ENCODE measurements at places on chromosomes 7 and 10. TPM values are rescaled to one million over a fixed set of nuclear protein-coding genes. Genes with fewer than 3 reads are reported as not detected.
A peak's percentile ranks its signal among the peaks of the same experiment; 100 is the strongest.

The AEBP1 gene
- 81.9 TPM for total RNA-seq

The GSAP gene
- total RNA-seq: 10.5 TPM

- H3K4me3 ChIP-seq: no peak overlapping the region
- DNase-seq: peak; percentile 19
- H3K4me1 ChIP-seq: no peaks in the 10 kb centered on the region
Observed at GRCh38 chr7:98733036-98733435, 116.0 kb downstream of the NPTX2 start.

DNA sequence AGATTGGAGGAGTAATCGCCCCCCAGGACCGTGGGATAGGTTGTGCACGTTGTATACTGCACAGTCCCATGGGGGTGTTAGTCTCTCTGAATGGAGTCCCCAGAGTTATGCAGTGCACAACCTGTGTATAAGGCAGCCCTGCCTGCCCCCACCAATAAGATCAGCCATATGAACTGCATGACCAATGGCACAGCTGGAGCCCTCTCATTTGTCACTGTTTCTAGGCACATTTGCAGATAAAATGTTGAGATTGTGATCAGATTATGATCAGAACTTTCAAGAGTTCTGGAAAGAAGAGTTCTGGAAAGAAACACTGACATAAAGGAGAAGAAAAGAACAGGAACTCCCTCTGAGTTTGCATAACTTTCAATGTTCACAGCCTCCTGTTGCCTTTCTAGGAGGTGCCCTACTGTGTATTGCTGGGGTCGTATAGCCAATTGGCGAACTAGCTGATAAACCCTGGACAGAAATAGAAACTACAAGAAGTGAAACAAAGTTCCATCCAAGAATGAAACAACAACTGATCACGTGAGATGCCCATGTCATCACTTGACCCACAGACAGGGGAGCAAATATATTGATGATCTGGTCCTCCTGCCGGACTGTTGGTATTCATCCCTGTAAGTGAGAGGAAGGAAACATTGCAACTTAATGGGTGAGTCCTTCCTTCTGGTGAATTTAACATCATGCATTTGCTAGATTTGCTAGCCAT, 49.6 kb upstream of the TOMM7 start:
- no peaks in the 10 kb centered on the region for H3K27me3 ChIP-seq
- no peaks in the 10 kb centered on the region for H3K36me3 ChIP-seq
- H3K27ac ChIP-seq: no peak overlapping the region
- no peak overlapping the region for H3K4me3 ChIP-seq

DNA sequence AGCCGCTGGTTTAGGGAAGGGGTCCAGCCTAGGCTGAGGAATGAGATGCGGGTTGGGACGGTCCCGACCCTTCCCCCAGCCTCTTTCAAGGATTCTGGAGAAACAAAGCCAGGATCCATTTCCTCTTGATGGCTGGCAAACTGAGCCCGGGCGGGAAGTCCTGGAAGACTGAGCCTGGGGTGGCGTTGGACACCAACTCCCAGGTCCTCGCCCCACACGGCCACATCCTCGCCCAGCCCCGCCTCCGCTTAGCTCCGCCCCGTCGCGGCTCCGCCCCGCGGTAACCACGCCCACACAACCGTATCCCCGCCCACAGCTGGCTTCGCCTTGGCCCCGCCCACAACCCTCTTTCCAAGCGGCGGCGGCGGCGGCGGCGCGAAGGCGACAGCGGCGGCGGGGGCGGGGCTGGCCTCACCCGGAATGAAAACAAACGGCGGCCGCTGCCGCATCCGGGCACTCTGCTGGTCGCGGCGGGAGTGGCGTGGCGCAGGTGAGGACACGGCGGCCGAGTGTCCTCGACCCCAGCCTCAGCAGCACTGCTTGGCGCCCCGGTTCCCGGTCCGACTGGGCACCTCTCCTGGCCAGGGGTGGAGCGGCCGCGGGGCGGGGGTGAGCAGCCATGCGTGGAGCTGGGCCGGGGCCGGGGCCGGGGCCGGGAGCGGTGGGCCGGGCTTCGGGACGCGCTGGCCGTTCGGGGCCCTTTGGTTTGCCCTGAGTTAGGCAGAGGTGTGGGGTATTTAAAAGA, at the start of gene NUB1:
TSS of gene NUB1 (plus strand) at position 456 of the 745 bp plus-strand sequence. CDS start 3,538 bp downstream, outside the sequence.
- peaks cover 8% of the 10 kb centered on the region for H3K4me1 ChIP-seq
- H3K4me3 ChIP-seq: peak within 1 kb of the TSS; percentile 99
- peak within 1 kb of the TSS; percentile 86 for H3K27ac ChIP-seq
